ENCODE measurements at places on chromosomes 6 and 20.

DNA sequence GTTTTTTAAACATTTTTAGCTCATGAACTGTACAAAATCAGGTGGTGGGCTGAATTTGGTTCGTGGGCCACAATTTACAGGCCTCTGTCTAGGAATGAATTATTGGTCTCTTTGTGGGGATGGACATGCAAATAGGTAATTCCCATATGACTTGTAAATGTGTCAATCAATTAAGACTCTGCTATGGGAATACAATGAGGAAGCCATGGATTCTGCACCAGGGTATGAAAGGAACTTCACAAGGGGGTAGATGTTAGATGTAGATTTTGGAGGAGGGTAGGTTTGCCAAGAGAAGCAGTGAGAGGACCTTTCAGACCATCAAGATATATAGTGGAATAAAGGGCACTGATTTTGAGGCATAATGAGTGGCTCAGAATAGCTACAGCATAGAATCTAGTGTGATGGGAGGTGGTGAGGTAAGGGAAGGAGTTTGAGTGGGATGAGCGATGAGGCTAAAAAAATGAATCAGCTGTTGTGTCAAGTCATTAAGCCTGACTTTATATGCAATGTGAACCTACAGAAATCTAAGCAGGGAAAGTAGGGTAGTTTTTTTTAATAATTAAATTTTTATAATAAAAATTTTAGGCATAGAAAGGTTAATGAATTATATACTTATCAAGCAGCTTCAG is 32.6 kb upstream of the RNF182 start:
- DNase-seq = no peak

GRCh38 chr20:51569815-51570738 is 27.6 kb upstream of the NFATC2 start:
- DNase-seq = no peak

DNA sequence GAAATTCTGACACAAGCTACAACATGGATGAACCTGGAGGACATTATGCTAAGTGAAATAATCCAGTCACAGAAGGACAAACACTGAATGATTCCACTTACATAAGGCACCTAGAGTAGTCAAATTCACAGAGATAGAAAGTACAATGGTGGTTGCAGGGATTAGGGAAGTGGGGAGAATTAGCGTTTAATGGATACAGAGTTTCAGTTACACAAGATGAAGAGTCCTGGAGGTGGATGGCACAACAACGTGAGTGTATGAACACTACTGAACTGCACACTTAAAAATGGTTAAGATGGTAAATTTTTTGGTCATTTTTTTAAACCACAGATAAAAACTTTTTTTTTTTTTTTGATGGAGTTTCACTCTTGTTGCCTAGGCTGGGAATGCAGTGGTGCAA is 24.7 kb downstream of the MOCS3 start:
- no peak for DNase-seq

DNA sequence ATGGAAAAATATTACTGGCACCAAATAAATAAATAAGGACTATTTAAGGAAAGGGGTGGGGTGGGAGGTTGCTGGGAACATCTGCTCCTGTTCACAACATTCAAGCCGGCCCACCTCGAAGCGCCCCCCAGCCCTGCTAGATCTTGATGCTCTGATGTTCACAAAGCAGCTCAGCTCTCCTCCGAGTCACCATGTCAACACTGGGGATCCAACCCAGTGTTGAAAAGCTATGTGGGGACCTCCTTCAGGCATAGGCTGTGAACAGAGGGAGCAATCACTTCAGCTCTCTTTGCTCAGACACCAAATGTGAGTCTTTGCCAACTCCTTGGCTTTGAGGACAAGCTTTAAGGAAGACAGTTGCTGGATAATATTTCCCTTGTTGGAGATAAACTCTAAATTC is 176.8 kb upstream of the NT5E start:
- no peak for DNase-seq

DNA sequence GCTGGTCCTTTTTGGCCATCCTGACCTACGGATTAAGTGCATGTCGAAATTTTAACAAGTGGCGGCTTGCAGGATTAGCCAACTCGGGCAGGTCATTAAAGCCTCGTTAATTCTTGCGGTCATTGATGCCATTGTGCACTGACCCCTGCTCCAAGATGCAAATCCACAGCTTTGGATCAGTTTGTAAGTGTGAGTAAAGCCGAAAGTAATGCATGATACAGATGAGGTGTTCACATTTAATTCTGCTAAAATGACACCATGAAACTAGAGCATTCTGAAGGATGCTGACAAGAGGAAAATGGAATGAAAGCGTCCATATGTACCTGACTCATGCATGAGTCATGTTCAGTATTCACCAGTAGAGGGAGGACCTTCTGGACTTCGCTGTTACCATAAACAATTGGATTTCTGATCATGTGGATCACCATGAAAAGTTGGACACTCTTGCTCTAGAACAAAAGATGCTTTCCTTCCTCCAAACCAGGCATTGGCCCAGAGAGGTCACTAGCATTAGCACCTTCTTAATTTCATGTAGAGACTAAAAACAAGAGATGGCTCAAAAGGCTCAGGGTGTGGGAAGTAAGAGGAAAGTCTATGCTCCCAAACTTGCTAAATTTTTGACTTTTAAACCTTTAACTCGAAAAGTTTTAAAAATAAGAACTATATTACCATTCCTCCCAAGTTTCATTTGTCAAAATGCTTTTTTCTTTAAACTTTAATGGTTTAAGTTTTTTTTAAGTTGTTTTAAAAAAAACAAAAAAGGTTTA is 48.0 kb downstream of the MUC22 start:
- no peak for DNase-seq

- DNase-seq = peak; percentile 22
Observed at GRCh38 chr6:106512048-106512967, 117.0 kb downstream of the RTN4IP1 start.

GRCh38 chr6:141117874-141118273 is 1014.9 kb upstream of the GJE1 start:
- DNase-seq = no peak

- DNase-seq = no peak
Observed at GRCh38 chr6:62324834-62325233, 38.8 kb upstream of the KHDRBS2 start.

DNA sequence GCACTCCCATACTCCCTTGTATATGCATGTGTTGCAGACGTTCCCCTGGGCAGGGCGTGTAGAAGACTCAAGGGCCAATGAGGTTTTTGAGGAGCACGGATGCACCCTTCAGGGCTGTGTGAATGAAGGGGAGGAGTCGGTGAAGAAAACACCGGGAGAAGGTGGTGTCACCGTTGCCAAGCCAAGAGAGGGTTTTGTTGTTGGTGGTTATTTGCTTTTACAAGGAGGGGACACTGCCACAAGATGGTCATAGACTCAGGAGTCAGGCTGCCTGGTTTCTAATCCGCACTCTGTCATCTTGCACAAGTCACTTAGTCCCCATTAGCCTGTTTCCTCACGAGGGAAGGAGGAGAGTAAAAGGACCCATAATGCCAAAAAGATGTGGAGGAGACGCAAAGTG is 124.0 kb downstream of the PXDC1 start:
- DNase-seq = no peak

DNA sequence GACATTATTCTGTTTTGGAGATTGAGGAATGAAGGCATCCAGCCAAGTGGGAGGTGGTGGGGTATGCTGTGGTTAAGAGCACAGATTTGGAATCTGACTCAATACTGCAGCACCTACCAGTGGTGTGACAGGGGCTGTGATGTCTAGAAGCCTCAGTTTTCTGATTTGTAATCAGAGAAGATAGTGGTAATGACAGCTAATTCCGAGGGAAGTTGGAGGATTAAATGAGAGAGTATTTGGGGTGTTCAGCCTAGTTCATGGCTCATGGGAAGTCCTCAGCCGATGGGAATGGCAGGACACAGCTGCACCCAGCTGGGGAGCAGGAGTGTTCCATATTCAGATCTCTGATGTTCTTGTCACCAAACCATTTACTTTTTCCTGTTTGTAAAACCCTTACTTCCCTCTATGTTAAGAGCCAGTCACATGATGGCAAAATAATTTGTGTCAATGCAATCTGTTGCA is 9.3 kb downstream of the SLC9A8 start:
- DNase-seq = no peak

DNA sequence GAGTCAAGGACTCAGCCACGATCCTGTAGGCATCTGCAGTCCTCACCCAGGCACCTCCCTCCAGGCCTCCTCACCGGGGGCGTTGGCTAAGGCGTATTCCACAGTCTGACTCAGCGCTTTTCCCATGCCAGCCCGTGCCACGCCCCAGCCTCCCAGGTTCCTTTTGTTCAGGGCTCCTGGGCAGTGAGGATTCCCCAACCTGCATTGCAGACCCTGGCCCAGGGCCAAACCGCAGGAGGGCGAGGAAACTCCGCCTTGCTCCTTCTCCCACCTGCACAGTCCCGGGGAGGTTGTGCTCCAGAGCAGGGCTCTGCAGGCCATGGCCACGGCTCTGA is 202.8 kb upstream of the CST7 start:
- no peak for DNase-seq

DNA sequence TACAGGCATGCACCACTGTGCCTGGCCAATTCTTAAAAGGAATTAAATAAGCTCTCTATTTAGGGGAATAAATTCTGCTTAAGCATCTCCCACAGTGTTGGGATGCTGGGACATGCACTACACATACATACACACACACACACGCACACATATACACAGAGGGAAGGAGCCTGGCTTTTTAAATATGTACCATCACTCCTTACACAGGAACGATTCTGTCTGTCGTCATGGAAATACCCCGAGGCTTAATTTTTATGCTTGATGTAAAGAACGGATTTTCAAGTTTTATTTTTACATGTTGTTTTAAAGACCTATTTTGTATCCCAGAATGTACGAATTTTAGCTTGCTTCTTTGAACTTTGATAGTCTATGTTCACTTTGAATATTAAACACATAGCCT is 95.3 kb downstream of the CD109 start:
- DNase-seq = no peak

DNA sequence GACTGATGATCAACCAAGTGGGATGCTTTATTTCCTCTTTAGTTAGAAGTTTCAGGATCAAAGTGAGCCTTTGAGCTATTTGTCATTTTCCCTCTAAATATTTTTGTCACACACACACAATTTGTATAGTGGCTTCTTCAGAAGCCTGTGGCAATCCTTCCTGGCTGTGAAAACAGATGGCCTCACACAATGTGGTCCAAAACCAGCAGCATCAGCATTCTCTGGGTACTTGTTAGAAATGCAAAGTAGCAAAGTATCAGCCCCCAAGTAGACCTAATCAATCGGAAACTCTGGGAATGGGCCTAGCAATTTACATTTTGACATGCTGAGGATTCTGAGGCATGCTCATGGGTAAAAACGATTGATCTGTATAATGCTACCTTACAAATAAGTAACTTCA is 115.9 kb downstream of the PAX1 start:
- DNase-seq = no peak

DNA sequence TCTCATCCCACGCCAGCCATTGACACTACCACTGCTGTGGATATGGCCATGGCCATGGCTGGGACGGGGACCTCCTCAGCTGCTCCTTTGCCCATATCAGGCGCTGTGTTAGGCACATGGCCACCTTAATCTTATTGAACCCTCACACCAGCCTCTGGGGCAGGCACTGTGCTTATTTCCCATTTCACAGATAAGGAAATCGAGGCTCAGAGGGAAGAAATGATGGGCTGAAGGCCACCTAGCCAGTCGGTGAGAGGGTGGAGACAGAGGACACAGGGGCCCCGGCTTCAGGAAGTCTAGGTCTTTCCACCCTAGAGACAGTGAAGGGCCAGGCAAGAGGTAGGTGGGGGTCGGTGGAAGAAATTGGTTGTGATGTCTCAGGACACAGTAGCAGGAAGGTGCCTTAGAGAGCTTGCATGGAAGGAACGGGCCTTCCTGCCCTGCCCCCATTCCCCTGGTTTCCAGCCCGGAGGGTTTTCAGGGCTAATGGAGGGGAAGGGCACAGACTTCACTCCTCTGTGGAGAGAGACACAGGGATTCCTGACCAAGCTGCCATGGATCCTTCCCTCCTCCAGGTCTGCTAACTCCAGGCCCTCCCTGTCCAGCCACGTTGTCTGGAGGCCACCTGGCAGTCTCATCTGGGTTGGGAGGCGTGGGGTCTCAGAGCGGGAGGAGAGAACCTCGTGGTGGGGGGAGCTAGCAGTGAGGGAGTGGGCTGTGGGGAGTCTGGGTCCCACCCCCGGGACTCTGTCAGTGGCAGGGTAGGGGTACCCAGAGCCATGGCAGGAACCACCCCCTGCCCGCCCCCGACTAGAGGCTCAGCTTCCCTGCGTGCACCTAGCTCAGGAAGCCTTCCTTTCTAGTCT is 120.4 kb downstream of the VEGFA start:
- no peak for DNase-seq

DNA sequence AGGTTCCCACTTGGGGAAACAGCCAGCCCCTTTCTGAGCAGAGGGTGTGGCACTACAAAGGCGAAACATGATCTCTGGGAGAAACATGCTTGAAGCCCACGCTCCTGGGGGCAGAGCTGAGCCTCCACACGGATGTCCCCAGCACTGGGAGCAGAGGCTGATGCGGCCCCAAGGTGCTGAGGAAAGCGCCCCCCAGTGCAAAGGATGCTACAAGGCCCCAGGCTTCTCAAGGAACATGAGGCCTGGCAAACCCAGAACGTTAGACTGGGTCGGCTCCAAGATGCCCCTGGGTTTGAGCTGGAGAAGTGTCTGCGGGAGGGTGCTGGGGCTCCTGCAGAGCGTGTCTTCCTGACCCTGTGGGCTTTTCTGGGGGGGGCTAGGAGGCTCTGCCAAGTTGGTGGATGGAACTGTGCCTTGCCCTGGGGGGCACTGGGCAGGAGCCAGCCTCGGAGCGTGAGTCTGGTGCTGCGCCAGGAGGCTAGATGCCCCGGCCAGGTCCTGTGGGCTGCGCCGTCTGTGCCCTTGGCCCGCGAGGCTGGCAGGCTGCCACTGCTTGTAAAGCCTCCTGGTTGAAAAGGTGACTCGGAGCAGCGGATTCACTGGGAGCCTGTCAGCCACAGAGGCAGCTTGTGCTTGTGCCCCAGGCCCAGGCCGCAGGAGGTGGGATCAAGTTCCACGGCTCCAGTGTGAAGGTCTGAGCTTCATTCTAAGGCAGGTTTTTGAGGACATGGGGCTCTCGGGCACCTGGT is 8.1 kb downstream of the SYNJ2 start:
- DNase-seq = peak; percentile 41

DNA sequence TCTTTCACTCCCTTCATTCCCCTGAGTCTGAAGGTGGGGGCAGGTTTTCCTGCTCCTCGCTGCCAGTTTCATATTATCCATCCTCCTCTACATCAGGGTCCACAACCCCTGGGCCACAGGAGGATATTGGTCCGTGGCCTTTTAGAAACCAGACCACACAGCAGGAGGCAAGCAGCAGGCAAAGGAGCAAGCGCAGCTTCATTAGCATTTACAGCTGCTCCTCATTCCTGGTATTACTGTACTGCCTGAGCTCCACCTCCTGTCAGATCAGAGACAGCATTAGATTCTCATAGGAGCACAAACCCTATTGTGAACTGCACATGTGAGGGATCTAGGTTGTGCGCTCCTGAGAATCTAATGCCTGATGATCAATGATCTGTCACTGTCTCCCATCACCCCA is 380.3 kb downstream of the ARHGAP18 start:
- DNase-seq = no peak

- no peak for DNase-seq
Observed at GRCh38 chr6:53752856-53753255, 41.9 kb upstream of the LRRC1 start.

Measured in NCI-H2107 (cell line).